NCI-H2107 (cell line): ENCODE measurements at places on chromosomes 2 and 18.

- DNase-seq, result no peak
Measured at GRCh38 chr2:157803476-157803875, 72.7 kb downstream of the ACVR1 start.

DNA sequence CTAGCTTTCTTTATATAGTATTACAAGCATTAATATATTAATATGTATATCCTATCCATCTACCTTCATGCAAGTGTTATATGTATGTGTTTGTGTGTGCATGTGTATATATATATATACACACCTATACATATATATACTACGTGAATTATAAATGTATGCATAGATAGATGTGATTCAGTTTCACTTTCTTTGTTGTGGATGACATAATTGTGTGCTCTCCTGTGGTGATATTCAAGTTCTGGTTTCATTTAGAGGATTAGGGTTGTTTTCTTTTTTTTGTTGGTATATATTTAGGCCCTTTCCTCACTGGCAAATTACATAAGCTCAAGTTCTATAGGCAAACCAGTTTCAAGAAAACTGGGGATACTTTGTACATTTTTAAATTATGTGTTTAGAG is 225.7 kb upstream of the FANCL start:
- no peak for DNase-seq

DNA sequence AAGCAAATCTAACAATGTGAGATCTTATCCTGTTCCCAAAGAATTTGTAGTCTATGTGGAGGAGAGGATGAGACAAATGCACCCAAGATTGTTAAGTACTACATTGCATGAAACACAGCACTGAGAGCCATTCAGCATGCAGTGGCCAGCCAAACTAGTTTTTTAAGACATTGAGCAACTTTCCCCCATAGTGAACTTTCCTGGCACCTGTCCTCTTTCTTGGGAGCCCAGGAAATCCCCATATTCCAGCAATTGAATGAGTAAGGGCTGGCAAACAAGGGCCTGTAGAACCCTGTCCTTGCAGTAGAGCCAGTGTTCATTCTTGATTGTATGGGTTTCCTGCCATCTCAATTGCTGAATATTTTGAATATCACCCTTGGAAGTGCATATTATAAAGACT is 58.8 kb upstream of the FIGN start:
- no peak for DNase-seq

GRCh38 chr18:39494211-39494896 is 1928.8 kb upstream of the CELF4 start:
- no peak for DNase-seq

- no peak for DNase-seq
Measured at GRCh38 chr2:106584304-106584954, 97.3 kb downstream of the CD8B2 start.

GRCh38 chr2:157500334-157500733 is 56.4 kb upstream of the CYTIP start:
- no peak for DNase-seq

DNA sequence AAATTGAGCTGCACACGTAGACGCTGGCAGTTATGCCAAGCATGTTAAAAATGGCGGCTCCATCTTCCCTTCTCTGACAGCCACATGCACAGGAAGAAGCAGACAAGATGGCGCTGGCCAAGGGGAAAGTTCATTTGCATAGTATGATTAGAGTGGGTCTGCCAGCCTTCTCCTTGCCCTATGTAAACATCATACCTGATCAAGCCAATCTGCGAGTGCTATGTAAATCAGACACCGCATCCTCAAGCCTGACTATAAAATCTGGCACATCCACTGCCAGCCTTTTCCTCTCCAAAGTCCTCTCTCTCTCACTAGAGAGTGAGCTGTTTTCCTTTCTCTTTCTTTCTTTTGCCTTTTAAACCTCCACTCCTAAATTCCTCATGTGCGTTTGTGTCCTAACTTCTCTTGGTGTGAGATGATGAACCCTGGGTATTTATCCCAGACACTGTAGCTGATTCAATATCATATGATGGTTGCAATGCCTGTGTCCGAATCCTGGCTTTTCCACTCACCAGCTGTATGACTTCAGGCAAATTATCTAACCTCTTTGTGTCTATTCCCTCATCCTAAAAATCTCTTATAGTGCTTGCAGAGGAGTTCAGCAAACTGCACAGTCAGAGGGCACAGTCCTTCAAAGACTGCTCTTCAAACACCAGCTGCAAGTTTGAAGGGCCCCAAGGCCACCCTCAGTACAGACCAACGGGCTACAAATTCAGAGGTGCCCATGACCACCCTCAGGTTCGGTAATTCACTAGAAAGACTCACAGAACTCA is 39.3 kb upstream of the ITSN2 start:
- no peak for DNase-seq

DNA sequence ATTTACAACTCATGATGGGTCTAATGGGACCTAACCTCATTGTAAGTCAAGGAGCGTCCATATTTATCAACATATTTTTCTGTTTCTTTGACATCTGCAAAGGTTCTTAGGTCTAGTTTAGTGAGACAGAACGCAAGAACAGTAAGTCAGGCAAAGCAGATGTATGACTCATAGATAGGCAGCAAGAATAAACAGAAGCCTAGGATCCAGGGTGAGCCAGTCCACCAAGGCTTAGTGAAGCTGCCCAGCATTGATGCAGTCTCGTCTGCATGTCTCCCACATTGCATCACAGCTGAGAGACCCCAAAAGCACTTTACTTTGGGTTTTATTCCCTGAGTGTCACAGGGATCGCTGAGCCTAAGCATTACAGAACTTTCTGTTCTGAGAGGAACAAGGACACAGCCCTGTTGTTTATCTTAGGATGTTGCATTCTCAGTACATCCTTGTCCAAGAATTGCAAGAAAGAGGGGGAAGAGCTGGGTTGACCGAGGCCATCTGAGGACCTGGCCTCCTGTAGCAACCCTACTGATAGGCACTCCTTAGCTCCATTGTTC is 29.6 kb upstream of the TMEM177 start:
- no peak for DNase-seq
